ENCODE measurements at places on chromosomes 11 and 22. TPM values are rescaled to one million over a fixed set of nuclear protein-coding genes. Genes with fewer than 3 reads are reported as not detected.

DNA sequence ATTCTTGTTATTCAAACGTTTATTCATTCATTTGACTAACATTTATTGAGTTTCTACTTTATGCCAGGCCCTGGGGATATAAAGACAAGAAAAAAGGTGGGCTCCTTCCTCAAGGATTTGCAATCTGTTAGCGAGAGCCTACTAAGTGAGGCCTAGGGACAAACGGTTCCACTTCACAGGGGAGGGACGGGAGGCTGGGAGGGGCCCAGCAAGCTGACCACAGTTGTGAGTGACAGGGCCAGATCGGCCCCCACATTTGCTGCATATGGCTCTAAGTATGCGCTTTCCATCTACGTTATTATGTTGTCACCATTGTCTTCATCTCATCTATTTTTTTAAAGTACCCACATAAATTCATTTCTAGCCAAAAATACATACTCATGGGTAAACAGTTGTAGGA, 271.1 kb downstream of the BUD13 start:
- peak; percentile 16 for DNase-seq
- no peaks in the 10 kb centered on the region for H3K4me1 ChIP-seq
- H3K36me3 ChIP-seq: no peaks in the 10 kb centered on the region
- H3K27ac ChIP-seq: no peak overlapping the region

GRCh38 chr11:107301878-107302277, 155.7 kb downstream of the CWF19L2 start:
- H3K4me3 ChIP-seq: no peak overlapping the region
- peaks cover 27% of the 10 kb centered on the region for H3K36me3 ChIP-seq
- no peaks in the 10 kb centered on the region for H3K27me3 ChIP-seq
- no peak for DNase-seq

GRCh38 chr11:20421946-20422345, 34.4 kb downstream of the PRMT3 start:
- no peaks in the 10 kb centered on the region for H3K4me1 ChIP-seq
- H3K27ac ChIP-seq: no peak overlapping the region
- no peak for DNase-seq
- no peaks in the 10 kb centered on the region for H3K36me3 ChIP-seq
- H3K27me3 ChIP-seq: no peaks in the 10 kb centered on the region

- no peak overlapping the region for H3K27ac ChIP-seq
- no peak for DNase-seq
- no peak overlapping the region for H3K4me3 ChIP-seq
- H3K36me3 ChIP-seq: no peaks in the 10 kb centered on the region
Observed at GRCh38 chr11:32573228-32573627, 10.4 kb upstream of the EIF3M start.

DNA sequence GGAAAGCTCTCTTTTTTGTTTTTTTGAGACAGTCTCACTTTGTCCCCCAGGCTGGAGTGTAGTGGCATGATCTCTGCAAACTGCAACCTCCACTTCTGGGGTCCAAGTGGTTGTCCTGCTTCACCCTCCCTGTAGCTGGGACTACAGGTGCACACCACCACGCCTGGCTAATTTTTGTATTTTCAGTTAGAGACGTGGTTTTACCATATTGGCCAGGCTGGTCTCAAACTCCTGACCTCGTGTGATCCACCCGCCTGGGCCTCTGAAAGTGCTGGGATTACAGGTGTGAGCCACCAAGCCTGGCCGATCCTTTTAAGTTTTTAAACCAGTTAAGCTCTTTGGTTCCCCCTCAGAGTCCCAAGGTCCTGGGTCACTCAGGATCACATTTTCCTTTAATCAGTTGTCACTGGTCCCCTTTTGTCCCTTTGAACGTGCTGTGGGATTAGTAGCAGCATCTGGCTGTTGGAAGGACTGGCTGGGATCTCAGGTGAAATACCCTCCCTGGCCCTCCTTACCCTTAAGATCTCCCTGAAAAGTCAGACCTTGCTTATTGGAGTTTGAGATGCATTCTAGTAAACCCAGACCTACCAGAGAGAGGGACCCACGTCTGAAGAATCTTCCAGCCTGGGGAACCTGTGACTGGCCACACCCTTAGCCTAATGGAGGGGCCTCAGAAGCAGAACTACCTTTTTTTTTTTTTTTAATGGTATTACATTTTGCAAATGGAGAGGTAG, 8.1 kb downstream of the MALAT1 start:
- H3K4me1 ChIP-seq: peaks cover 49% of the 10 kb centered on the region
- peak overlapping the region; percentile 83 for H3K4me3 ChIP-seq

Gene SOX10
- total RNA-seq: 3.2 TPM

Gene CLTCL1
- total RNA-seq: 5.4 TPM
